ENCODE measurements at places on chromosomes 4 and X. TPM values are rescaled to one million over a fixed set of nuclear protein-coding genes. Genes with fewer than 3 reads are reported as not detected.

GRCh38 chr4:57020467-57021101 is 41.9 kb downstream of the POLR2B start:
- no peak for DNase-seq

DNA sequence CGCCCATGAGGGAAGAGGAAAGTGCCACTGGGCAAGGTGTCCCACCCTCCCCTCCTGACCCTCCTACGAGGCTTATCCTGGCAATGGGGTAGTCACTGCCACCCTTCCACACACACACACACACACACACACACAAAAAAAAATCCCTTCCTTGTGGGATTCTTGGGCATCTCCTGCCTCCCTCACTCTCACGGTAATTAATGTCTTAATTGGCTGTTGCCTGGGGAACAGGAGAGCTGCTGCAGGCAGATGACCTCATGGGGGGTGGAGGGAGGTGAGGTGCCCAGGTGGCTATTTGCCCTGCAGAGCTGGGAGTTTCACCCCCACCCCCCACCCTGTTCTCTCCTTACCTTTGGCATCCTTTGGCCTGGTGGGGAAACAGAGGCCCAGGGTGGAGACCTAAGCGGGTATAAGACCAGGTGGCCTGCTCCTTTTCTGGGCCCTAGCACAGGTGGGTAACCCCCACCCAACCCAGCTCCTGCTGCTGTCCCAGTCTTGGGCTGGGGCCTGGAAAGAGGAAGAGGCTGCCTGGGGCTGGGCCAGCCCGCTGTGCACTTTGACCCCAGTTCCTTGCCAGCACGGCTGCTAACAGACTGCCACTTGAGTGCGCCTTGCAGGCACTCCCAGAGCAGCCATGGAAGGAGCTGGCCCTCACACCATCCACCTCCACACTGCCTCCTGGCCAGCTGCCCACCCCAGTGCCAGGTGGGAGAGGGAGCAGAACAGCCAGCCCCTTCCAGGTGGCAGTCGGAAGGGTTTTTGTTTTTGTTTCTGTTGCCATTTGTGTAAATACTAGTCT is 12.6 kb downstream of the EFNB1 start:
- no peak for DNase-seq

PRRG3 gene
- total RNA-seq = not detected

HOPX gene
- 9.4 TPM for total RNA-seq

DNA sequence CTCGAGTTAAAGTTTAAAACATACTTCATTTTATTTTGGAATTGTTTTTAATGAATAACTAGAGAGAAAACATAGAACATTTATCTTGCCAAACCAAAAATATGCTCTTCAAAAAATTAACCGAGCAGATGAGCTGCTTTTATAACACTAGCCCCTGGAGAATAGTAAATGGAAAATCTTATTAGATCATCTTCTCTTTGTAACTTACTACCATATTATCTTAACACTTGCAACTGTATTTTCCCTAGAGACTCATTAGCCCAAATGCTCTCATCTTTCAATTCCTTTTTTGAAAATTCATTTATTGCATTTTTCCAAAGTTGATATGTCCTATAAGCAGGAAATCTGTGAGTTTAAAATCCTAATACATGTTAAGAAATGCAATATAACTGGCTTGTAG is 143.3 kb downstream of the CAMK2D start:
- DNase-seq = peak; percentile 61

GRCh38 chr4:170414961-170415360 is 325.2 kb upstream of the AADAT start:
- no peak for DNase-seq

DNA sequence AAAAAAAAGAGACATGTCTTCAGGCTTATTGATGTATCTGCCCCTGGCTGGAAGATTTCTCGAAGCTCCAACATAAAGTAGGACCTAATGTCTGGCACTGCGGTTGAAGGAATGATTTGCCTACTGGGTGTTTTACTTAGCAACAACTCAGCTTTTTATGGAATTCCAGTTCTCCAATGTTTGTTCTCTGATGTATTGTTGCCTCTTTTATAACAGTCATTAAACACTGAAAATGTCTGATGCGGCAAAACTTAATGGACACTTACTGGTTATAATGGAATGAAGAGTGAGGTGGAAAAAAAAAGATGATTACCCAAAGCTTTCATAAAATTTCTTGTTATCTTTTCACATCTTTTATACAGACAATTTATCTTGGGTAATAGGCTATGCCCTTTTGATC is 75.6 kb upstream of the ZFP42 start:
- DNase-seq = no peak

DNA sequence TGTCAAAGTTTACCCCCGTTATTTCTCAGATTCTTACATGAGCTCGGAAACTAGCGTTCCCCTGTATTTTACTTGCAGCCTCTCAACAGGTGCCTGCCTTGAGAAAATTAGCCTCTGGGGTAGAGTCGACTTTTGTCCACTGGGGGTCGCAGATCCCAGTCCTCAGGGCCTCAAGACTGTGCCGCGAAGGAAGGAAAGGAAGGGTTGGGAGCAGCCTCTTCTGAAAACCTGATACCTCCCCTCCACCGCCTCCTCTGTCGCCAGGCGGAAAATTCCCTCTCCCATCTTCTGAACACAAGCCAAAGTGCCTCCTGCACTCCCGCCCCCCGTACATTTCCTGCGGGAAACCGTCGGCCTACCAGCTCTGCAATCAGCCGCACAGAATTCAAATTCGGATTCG is 44.4 kb upstream of the TMSB15B start:
- peak; percentile 64 for DNase-seq

ASB12 gene
- total RNA-seq = 0.83 TPM

DCLK2 gene
- total RNA-seq = 21.5 TPM

DNA sequence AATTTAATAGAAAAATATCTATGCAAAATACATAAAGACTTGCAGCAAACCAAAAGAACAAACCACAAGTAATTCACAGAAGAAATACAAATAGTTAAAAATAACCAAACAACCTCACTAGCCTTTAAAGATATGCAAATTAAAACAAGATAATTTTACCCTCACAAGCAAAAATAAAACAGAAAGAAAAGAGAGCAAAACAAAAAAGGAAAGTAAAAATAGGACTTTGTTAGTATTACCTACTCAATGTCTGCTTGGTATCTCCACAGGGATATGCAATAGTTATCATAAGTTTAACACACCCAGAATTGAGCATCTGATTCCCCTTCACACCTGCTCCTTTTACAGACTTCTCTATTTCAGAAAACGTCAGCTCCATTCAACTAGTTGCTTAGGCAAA is 737.5 kb upstream of the MAGEB2 start:
- DNase-seq = no peak

ZNF275 gene
- 8.4 TPM for total RNA-seq

HMX1 gene
- total RNA-seq = not detected

DNA sequence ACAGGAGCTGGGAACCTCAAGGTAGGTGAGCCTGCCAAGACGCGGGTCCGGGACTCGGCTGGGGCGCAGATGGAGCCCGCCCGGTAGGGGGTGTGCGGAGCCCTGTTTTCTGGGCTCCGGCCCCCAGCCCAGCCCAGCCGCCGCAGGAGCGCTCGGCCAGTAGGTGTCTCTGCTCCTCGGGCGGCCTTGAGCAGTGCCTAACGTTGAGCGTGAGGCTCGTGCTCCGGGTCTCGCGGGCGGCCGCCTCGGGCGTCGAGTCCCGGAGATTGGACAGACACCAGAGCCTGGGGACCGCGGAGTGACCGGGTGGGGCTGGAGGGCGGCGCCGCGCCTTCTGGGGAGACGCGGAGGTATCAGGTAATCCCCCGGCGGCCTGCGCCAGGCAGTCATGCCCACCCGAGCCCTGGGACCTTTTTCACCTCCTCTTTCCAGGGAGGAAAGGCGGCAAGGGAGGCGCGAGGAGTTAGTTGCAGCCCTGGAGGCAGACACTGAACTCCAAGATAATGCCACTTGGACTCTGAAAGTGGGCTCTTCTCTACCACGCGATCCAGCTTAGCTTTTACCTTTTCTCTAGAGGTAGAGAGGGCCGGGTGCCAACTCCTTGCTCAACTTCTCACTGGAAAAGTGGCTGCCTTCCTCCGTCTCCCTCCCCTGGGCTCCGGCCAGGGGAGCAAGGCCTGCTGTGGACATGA is 14.5 kb upstream of the FGG start:
- peak; percentile 13 for DNase-seq

MAGEB1 gene
- not detected for total RNA-seq

DNA sequence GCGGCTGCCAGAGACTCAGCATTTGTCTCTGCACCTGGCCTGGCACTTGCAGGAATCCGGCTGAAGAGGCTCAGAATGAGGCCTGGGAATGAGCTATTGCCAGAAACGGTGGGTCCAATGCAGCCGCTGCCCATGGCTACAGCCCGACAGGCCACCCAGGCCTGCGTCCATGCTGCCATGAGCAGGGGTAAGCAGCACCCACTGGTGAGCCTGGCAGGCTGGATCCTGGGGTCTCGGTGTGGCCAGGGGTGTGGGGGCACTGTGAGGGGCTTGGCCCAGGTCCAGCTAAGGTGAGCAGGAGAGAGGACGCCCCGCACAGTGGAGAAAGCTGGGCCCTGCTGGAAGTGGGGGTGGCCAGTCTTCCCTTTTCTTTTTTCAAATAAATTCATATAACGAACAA is 60.3 kb upstream of the MXD4 start:
- no peak for DNase-seq

TMEM156 gene
- total RNA-seq = not detected

CXCL10 gene
- total RNA-seq = not detected

MFAP3L gene
- 31.1 TPM for total RNA-seq

DNA sequence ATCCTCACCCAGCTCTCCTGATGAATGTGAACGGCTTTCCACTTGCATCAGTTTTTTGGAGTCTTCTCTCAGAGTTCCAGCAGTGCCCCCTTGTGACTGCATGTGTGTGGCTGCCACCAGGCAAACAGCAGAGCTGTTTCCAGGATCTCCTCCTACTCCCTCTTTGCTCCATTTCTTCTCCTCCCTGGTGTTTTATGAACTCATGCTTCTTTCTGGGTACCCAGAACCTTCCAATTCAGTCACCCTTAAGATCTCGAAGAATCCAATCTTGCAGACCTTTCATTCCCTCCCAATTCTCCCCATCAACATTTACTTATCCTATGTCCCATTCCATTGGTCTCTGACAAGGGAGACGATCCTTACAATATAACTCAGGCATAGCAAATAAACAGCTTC is 6.8 kb upstream of the TCEANC start:
- DNase-seq = peak; percentile 77

GRCh38 chrX:130578906-130579305 is 177.1 kb downstream of the RBMX2 start:
- DNase-seq = no peak
